ENCODE measurements at places on chromosomes 16 and 17.

DNA sequence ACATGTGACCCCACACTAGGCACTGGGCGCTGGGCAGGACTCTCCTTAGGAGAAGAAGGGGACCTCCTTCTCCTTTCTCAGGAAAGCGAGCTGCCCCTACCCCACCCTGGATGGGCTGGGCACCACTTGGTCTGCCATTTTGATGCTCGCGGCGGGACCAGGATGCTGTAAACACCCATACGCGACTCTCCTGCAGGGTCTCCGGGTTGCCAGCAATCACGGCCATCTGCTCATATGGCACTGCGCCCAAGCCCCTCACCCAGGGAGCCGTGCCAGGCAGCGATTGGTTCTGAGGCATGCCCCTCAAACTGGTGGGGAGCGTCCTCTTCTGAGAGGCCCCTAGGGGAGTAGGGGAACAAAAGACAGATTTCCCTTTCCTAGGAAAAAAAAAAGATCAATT is 99.0 kb downstream of the C16orf78 start:
- DNase-seq = no peak

- no peak for DNase-seq
These were observed 158.0 kb downstream of the ZFHX3 start for GRCh38 chr16:72889616-72890582.

DNA sequence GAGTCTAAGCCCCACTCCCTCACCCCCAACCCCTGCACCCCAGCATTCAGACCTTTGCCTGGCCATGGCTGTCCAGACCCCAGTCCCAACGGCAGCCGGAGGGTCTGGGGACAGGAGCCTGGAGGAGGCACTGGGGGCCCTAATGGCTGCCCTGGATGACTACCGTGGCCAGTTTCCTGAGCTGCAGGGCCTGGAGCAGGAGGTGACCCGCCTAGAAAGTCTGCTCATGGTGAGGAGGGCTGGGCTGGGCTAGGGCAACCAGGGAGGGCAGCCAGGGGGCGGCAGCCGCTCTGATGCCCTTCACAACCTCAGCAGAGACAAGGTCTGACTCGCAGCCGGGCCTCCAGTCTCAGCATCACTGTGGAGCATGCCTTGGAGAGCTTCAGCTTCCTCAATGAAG is 14.4 kb downstream of the RIPOR1 start:
- DNase-seq = no peak

- no peak for DNase-seq
These were observed 167.7 kb upstream of the KCNJ16 start for GRCh38 chr17:69907132-69907847.

GRCh38 chr17:27206447-27206846 is 87.5 kb upstream of the WSB1 start:
- DNase-seq = no peak

GRCh38 chr17:63096426-63096825 is 130.4 kb downstream of the TANC2 start:
- DNase-seq = no peak

DNA sequence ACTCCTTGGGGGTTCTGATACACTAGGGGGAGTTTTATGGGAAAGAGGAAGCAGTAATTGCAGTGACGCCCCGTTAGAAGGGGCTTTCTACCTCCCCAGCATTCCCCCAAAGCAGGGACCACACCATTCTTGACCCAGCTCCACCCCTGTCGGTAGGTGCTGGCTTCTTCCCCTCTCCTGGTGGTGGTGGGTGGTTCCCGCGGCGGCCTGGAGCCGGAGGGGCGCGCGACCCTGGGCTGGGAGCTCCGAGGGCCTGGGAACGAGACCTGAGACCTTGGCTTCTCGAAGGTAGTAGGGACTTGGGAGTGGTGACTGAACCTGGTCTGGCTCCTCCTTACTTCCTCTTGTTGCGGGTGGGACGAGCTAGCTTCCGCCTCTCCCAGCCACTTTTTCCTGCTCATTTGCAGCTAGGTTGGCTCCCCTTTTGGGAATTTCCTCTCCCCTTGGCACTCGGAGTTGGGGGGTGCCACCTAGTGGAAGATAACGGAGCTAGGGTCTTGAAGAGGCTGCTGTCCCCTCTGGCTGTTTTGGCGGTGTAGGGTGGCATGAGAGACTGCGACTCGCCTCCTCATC is 438 bp downstream of the GRN start:
- DNase-seq = no peak
